A673 (cell line): ENCODE measurements at places on chromosomes 11 and 22. TPM values are rescaled to one million over a fixed set of nuclear protein-coding genes. Genes with fewer than 3 reads are reported as not detected.

DNA sequence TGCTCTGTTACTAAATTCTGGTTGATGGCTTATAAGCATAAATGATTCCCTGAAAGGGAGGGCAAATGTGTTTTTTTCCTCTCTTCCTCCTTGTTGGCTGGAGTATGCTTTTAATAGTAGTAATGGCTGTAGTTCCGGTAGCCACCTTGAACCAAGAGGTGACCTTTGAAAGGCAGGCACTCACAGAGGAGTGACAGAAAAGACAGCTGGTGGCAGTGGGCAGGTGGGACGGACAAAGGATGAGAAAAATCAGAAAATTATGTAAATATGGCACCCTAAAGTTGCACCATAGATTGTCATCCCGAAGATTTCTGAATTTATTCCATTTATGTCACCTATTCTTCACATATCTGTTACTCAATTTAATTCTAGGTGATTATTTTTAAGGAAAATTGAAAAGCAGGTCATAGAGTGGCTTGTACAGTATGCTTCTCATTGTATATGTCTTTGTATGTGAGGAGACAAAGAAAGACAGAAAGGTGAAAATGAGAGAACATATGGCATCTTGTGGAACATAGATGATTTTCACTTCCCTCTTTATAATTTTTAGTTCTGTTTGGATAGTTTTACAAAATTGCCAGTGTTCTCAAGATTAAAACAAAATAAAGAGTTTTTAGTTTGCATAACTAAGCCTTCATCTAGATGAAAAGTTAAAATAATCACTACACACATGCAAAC is 17.0 kb downstream of the CASP12 start:
- no peaks in the 10 kb centered on the region for H3K27me3 ChIP-seq
- H3K4me1 ChIP-seq: no peaks in the 10 kb centered on the region
- H3K4me3 ChIP-seq: no peak overlapping the region
- DNase-seq: no peak
- no peaks in the 10 kb centered on the region for H3K36me3 ChIP-seq
- H3K27ac ChIP-seq: no peak overlapping the region

GRCh38 chr11:80746300-80746699 is 1305.5 kb upstream of the TENM4 start:
- H3K27me3 ChIP-seq: no peaks in the 10 kb centered on the region
- H3K27ac ChIP-seq: no peak overlapping the region
- DNase-seq: no peak
- peaks cover 23% of the 10 kb centered on the region for H3K4me1 ChIP-seq
- H3K4me3 ChIP-seq: no peak overlapping the region

DNA sequence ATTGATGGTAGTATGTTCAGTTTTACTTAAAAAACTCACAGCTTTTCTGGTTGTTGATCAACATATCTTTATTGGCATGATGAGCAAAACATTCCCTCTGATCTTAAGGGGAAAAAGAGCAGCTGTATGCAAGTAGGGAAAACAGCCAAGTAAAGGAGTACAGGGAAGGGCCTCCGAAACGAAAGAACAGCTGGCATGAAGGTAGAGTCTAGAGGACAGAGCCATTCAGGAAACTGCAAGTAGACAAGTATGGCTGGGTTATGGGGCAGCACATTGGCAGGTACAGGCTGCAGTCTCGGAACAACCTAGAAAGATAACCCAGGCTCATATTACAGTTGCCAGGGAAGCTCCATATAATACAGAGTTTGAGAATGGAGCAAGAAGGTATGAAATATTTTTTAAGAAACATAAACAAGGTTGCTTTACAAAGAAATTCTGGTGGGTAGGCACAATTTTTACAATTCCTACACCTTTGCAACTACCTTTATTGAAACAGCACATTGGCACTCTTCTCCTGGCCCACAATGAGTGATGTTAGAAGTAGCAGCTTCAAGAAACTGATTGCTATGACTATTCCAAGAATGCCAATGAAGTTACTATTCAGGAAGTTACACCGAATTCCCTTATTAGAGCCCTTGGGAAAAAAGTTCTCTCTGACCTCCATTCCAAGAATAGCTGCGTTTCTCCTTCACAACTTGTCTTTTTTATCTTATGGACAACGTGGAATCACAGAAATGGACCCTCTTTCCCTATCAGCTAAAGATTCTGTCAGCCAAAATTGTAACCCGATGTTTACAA is 45.2 kb downstream of the LGR4 start:
- H3K27ac ChIP-seq: no peak overlapping the region
- H3K4me1 ChIP-seq: peaks cover 33% of the 10 kb centered on the region
- no peaks in the 10 kb centered on the region for H3K27me3 ChIP-seq
- H3K4me3 ChIP-seq: no peak overlapping the region

DNA sequence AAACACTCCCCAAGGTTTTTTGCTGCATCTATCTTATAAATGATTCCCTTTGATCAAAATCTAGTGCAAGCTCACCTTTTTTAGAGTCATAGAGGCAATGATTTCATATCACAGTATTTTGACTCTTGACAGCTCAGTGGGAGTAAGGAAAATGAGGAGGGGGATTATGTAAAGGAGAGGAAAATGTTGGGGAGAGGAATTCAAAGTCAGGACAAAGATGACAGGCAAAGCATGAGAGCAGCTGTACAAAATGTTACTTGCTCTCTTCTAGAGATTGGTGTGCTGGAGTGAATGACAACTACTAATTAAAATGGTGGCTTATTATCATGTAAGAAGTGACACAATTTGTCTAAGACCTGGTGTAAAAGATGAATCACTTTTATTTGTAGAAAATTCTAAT is 644.6 kb upstream of the CHORDC1 start:
- no peaks in the 10 kb centered on the region for H3K36me3 ChIP-seq
- no peak for DNase-seq
- H3K27ac ChIP-seq: no peak overlapping the region
- H3K27me3 ChIP-seq: no peaks in the 10 kb centered on the region
- no peak overlapping the region for H3K4me3 ChIP-seq

DNA sequence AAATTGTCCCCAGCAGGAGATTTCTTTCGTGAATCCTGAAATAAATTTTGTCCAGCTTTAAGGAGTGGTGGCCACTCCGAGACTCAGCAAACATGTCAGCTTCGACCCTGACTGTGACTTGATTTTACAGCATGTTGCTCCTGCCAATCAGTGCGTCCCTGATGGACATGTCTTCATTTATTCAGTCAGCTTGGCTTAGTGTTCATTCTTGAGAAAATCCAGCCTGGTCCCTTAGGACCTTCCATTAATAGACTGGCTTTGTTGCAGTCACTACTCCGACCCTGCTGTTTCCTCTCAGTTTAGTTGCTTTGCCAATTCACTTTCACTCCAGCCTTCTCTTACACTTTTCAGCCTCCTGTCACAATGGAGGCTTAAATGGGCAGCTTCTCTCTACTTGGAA is 30.5 kb downstream of the TMPRSS5 start:
- no peaks in the 10 kb centered on the region for H3K36me3 ChIP-seq
- no peak overlapping the region for H3K4me3 ChIP-seq
- DNase-seq: no peak

TTLL8 gene
- not detected in 2 replicates for total RNA-seq

CASP4 gene
- total RNA-seq: 71.3 and 92.7 TPM in 2 replicates

CADM1 gene
- total RNA-seq: 10.4 and 12.9 TPM in 2 replicates
